ENCODE measurements at places on chromosomes 1 and 21.

- DNase-seq = no peak
Observed at GRCh38 chr1:162317621-162318020, 59.0 kb downstream of the SPATA46 start.

DNA sequence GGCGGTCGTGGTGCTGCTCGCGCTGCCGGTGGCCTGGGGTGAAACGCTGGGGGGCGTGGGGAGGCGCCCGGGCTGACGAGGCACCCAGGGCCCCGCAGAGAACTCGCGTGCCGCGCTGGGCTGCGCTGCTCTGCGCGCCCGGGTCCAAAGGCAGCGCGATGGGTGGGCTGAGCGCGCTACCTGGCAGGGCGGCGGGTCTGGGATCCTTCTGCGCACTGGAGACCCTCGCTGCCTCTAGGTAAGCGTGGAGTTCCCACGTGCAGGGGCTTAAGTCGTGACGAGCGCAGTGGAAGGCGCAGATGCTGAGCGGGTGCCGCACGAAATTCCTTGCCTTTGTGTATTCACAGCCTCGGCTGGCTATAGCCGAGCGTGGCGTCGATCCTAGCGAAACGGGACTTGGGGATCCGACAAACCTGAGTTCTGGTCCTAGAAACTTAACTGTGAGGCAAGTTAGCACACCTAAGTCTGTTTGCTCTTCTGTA lies 24.6 kb downstream of the CR1L start:
- no peak for DNase-seq

GRCh38 chr1:119366424-119366823 lies 2.2 kb upstream of the HAO2 start:
- DNase-seq = no peak

- DNase-seq = no peak
Observed at GRCh38 chr1:209585672-209586071, 2.2 kb downstream of the CAMK1G start.

DNA sequence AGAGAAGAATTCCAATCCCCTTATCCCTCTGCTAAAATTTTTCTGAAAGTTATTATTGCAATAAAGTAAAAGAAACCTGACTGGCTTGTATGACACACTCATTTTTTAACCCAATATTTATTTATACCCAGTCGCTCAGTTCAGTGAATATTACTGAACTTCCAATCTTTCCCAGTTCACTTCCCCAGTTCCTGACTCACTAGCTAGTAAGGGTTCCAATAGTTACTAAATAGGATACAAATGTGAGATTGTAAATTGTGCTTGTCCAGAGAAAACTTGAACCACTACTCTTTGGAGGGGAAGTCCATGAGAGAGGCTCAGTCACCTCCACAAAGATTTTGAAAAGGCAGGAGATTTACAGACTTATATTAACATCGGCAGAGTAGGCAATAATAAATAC lies 31.4 kb downstream of the PRDX6 start:
- no peak for DNase-seq

DNA sequence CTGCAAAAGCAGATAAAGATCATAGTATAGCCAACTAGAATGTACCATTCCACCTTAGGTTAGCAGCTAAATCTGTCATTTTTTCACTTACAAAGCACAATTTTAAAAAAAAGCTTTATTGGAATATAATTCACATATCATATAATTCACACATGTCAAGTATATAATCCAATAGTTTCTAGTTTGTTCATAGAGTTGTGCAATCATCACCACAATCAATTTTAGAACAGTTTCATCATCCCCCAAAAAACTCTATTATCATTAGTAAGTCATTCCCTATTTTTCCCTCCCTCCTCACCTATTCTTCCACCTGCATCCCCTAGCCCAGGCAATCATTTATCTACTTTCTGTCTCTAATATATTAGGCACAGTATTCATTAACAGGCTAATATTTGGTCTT lies 32.0 kb upstream of the INSL5 start:
- DNase-seq = no peak

DNA sequence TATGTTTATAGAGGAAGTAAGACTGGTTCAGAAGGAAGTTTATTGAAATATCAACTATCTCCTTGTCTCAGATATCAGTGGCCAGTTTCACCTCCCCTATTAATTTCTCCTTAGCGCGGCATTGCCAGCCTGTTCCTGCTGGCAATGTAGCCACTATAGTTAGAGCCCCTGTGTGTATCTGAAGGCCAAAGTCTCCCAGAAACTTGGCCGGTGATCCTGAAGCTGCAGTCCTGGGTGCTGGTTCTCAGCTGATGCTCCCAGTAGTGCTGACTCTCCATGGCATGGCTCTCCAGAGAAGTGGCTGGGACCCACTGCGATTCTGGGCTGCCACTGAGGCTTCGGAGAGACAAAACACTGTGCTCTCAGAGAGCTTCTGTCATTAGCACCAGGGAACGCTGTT lies 59.9 kb downstream of the TNN start:
- DNase-seq = no peak

GRCh38 chr1:64133036-64133435 lies 70.4 kb upstream of the UBE2U start:
- DNase-seq = no peak

DNA sequence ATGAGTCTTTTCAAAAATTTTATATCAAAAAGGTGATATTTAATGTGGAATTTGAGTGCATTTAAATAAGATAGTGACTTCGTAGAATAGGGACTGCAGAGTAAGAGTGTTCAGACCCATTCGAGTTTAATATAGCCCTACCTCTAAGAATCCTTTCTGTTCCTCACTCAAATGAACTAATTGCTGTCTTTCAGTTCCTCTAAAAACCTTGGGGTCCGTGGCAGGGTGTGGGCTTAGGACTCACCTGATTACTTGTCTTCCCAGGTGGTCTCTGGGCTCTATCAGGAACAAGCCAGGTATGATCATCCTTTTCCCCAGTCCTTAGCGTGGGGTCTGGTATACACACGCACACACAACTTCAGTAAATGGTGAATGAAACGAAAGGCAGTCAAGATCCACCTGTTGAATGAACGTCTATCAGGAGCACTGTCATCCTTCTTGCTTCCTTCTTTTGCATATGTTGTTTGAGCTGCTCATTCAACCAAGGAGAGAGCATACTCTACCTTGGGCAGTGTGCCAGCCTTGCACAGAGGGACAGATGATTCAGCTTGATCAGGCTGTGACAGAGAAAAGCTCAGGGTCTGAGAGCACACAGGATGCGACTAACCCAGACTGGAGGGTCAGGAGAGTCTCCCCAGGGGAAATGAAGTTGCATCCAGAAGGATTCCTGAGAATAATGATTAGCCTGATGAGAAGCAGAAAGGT lies 1.2 kb upstream of the RNF11 start:
- peak; percentile 24 for DNase-seq

DNA sequence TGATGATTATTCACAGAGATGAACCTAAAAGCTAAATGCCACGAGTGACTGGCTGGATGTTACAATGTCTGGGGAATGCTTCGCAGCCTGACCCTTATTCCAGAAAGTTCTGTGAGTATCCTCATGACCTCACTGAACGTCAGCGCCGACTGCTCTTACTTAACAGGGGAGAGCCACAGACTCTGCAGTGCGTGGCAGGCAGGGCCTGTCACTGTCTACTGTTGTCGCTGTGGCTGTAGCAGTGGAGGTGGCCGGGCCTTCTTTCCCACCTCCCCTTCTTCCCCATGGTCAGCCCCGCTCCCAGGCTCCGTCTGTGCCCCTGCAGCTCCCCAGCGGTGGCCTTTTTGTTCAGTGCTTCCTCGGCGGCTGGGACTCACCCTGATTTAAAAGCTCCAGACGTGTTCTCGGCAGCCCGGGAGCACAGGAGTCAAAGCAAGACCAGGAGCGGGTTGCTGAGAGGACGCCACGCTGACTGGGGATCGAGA lies 52.2 kb upstream of the TARBP1 start:
- no peak for DNase-seq

GRCh38 chr1:33425900-33426299 lies 5.0 kb downstream of the PHC2 start:
- DNase-seq = no peak

- no peak for DNase-seq
Observed at GRCh38 chr1:241355311-241356010, 1.5 kb downstream of the RGS7 start.

DNA sequence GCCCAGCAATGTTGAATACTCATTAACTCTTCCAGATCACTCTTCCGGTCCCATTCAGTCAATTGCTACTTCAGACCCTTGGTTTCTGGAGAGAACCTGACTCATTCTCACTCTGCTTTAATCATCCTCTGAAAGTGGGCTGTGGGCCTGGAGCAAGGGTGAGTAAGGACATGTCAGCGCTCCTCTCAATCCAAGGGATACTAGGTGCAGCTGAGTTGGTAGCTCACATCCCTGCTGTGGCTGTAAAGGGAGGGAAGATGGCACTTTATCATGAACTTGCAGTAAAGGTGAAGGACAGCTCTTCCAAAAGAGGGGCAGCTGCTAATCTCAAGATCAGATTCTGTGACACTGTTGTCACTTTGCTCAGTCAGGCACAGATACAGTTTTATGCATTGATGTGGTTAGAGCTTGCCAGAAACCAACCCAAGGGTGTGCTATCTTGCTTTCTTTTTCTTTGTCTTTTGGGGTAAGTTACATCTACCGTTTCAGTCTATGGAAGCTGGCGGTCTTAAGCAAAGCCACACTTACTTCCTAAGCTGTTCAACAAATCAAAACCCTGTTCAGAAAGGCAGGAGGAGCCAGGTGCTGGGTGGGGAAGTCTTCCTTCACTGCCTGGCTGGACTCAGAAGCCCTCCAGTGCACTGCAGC lies 26.5 kb upstream of the NTPCR start:
- no peak for DNase-seq

DNA sequence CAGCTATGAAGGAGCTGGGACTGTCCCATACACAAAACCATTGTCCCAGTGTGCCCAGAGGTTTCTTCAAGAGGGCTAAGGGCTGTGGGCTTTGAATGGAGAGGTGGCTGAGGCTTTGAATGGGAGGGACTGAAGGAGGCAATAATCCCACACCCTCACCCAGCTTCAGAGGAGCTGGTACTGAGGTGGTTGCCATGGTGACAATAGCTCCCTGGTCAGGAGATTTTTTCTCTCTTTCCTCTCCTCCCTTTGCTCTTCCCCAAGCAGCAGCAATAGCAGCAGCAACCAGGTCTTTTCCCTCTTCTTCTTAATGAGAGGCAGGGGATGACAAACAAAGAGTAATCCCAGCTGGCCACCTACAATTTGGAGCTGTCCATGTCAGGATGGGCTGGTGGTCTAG lies 1.6 kb downstream of the HPCAL4 start:
- no peak for DNase-seq

- no peak for DNase-seq
Observed at GRCh38 chr1:199688133-199688676, 339.3 kb upstream of the NR5A2 start.

DNA sequence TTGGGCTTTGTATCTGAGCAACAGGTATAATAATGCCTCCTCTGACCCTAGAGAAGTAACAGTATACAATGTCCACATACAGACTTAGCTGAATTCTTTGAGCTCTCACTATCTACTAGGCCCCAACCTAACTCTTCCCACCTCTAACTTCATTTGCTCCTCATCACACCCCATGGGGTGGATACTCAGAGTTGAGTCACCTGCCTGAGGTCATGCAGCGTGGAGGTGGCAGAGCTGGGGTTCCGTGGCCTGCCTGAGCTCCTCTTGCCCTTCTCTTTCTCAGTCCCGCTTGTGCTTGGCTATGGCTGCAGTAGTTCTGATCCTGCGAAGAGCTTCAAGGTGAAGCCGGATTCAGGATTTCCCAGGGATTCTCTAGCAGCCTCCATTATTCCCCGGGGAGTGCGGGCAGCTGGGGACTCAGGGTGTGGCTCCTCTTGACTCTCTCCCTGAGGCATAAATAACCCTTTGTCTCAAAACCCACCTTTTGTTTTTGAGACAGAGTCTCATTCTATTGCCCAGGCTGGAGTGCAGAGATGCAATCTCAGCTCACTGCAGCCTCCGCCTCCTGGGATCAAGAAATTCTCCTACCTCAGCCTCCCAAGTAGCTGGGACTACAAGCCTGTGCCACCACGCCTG lies 29.9 kb upstream of the ACTL8 start:
- no peak for DNase-seq

- DNase-seq = no peak
Observed at GRCh38 chr1:156814571-156815260, 1.9 kb downstream of the SH2D2A start.

- no peak for DNase-seq
Observed at GRCh38 chr1:112818990-112819689, 104.0 kb upstream of the PPM1J start.

DNA sequence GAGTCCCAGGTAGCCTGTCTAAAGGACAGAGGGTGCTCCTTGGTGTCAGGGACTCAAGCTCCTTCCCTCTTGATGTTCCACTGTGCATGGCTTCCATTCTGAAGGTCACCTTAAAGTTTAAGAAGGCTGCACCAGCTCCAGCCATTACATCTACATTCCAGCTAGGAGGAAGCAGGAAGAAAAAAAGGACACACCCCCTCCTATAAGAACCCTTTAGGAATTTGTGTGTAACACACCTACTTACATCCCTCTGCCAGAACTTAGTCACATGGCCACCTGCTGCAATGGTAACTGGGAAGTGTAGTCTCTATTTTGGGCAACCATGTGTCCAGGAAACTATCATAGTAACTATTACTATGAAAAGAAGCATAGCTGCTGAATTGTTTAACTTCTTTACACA lies 161.6 kb upstream of the KLHDC7A start:
- no peak for DNase-seq

DNA sequence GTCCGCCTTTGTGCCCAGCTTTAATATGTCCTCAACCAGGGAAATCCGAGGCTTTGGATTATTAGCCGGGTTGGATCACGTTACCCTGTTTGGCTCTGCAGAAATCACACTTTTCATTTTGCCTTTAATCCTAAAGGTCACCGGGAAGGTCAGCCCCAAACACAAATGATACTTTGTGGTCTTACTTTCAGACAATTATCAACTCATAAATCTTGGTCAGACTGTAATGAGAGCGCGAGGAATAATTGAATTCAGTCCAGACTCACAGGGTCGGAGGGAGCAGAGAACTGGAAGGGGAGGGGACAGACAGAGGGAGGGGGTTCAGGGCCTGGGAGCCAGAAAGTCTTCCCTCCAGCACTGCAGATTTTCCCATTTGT lies 91.7 kb upstream of the NFIA start:
- DNase-seq = no peak

DNA sequence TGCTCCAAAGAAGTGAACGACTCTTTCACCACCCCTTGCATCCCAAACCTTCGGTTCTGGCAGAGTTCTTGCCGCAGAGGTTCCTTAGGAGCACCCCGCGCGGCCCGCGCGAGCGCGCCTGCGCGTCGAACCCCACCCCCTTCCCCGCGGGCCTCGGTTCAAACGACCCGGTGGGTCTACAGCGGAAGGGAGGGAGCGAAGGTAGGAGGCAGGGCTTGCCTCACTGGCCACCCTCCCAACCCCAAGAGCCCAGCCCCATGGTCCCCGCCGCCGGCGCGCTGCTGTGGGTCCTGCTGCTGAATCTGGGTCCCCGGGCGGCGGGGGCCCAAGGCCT lies at the start of gene C1orf56:
TSS of gene C1orf56 (plus strand) at position 161 of the 334 bp plus-strand sequence. CDS start at position 258, 97 bp downstream.
- DNase-seq = no peak

DNA sequence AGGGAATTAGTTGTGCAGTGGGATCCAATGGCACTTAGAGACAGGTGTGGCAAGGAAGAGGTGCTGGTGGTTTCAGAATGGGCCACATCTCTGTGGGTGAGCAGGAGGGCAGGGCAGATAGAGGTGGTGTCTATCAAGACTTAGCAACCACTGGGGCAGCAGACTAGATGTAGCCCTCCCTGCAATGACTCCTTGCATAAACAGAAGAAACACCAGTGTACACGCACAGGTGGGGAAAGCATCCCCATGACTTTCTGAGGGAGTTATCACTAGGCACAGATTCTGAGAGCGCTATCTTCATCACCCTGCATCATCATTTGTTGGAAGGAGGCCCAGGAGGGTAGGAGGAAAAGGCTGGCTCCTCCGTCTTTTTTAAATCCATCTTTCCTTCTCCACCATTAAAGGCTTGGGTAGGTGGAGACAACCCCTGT lies 58.4 kb downstream of the PLXNA2 start:
- DNase-seq = no peak

GRCh38 chr1:3391711-3392110 lies 62.8 kb upstream of the ARHGEF16 start:
- DNase-seq = no peak

Measured in stimulated activated CD8-positive, alpha-beta memory T cell treated with anti-CD3 and anti-CD28 coated beads, Interleukin-2, amount 100 ng/mL, for 1 hour (primary cell).